Fibroblast of lung (primary cell): ENCODE measurements at places on chromosomes 7 and 10. TPM values are rescaled to one million over a fixed set of nuclear protein-coding genes. Genes with fewer than 3 reads are reported as not detected.

DNA sequence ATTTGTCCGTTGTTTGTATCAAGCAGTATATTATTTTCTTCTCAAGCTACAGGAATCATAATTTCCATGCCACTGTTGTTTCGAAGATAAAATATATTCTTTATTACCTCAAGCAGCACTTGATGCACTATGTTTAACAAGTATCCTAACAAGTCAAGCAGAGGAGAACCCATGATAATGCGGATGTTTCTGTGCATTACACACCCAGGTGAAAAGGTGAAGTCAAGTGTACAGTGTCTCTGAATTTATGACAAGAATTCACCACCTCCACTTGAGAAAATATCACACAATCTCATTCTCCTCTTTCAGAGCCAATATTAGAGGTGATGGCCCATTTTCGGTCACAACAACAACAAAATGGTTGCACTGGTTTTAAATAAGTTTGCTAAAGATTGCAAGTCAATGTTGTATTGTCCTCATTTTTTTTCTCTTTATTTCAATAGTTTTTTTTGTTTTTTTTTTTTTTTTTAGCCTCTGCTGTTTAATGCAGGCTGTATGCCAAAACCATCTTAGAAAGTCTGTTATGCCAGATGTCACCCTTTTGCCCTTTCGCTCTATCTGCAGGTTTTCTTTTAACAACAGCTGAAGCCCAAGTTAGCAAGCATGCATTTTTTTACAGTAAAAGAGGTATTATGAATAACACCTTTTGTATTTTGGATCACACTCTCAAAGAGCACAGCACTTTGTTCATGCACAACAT lies 568.7 kb upstream of the LRRN3 start:
- peak; percentile 52 for DNase-seq

DNA sequence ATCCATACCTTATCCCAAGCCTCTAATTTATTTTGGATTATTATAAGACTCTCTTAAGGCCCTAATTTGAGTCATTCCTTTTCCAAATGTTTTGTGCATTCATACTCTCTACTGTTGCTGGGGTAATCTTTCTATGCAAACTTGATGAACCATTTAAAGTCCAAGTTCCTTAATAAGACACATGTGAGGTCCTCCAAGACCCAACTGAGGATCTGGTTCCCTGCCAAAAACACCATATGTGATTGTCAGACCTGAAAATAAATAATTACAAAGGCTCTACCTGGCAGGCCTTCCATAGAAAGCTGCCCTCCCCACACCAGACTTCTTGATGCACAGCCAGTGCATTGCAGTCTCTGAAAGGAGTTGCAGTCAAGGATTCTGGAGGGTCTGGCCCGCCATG lies 257.9 kb upstream of the AKR1E2 start:
- DNase-seq = no peak

GRCh38 chr7:101564778-101565211 lies 64.3 kb downstream of the MYL10 start:
- no peak for DNase-seq

DNA sequence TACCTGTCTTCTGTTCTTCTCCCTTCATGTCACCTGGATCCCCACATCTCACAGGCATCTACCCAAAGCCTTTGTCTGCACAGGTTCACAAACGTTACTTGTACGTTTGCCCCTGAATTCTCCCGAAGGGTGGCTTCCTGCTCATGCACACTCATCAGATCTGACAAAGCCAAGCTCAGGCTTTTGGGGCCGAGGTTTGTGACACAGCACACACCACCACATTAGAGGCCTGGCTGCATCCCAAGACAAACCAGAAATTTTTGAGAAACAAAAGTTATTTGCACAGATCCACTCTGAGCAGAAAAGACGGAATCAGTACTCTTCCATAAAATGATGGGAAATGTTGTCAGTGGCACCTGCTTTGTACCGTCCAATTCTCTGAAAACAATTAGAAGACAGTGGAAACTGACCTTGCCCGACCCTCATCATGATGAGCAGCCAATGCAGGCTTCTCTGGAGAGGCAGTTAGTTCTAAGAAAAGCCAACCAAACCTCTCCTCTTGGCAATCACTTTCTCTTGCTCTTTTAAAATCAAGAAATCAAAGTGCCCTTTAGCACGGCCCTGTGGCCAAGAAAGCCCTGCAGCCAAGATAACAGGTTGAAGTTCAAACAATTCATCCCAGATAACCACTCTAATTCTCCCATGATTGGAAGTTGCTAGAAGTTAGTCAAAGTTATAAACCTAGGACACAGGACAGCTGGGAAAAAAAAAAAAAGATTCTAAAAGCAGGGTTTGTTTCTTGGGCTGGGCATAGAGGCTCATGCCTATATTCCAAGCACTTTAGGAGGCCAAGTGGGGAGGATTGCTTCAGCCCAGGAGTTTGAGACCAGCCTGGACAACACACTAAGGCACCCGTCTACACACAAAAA lies 13.6 kb upstream of the SVIL start:
- DNase-seq = peak; percentile 51

GRCh38 chr10:20977300-20977699 lies 80.2 kb upstream of the NEBL start:
- DNase-seq = no peak

PALD1 gene
- 0.26 and 0.33 TPM in 2 replicates for total RNA-seq

GPR15LG gene
- not detected in 2 replicates for total RNA-seq

NME8 gene
- not detected in 2 replicates for total RNA-seq

CCZ1B gene
- 40.1 and 44.4 TPM in 2 replicates for total RNA-seq

AKR1D1 gene
- total RNA-seq = not detected in 2 replicates
